ENCODE measurements at places on chromosomes 1 and 21. TPM values are rescaled to one million over a fixed set of nuclear protein-coding genes. Genes with fewer than 3 reads are reported as not detected.

DNA sequence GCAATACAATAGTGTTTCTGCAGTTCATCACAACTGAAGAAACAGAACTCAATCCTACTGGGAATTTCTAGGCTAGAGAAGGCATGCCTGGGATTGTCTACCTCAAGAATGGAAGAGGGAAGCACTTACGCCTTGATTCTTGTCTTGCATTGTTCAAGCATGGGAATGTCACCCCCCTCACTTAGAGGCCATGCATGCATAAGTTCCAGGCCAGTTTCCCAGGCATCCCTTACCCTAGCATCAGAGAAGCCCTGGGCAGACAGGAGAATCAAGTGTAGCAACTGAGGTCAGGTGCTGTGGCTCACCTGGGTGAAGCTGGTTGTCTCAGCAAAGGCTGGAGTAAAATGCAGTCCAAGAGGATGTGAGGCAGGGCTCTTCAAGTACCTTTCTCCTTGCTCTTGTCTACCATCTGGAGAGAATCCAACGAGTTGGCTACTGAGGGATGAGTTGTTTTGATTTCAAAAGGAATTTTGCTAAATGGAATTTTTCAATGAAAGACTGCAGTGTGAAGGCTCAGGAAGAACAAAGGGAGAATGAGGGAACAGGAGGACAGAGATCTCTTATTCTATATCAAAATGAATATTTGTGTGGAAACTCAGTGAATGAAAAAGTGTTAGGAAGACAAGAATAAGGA lies 174.3 kb downstream of the NEK7 start:
- H3K27ac ChIP-seq: no peak overlapping the region
- no peaks in the 10 kb centered on the region for H3K36me3 ChIP-seq
- DNase-seq: peak; percentile 13

- DNase-seq: no peak
- H3K4me1 ChIP-seq: no peaks in the 10 kb centered on the region
- H3K36me3 ChIP-seq: no peaks in the 10 kb centered on the region
- H3K27me3 ChIP-seq: no peaks in the 10 kb centered on the region
- H3K27ac ChIP-seq: no peak overlapping the region
Observed at GRCh38 chr1:89171067-89171438, 4.8 kb downstream of the GBP7 start.

DNA sequence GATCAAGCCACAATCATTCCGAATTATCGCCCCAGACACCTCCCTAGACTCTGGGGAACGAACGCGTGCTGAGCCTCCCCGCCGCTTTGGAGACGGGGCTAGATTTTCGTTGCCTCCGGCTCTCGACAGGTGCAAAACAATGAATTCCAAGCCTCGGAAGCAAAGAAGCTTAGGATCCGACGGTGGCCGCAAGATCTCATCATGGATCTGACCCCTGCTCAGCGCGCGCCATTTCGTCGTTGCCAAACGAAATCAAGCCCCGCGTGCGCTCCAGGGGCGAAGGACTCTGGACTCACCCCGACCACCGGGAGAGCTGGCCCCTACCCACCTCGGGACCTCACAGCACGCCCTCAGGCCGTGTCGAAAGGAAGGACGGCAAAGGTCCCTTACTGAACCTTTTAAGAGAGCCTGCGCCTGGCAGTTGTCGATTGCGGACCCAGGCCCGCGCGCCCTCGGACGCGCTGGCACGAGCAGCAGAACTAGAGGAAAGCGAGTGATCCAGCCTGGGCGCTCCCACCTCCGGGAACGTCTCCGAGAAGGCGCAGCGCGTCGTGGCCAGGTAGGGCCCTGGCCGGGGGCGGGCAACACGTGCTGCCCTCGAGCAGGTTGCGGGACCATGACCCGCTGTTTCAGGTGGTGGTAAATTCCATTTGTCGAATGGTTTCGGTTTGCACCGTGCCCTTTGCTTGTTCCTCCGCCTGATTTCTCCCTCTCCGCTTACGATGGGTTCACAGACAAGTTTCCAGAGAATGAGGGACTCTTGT lies 1.6 kb upstream of the RUNX3 start:
- H3K36me3 ChIP-seq: no peaks in the 10 kb centered on the region
- DNase-seq: peak; percentile 66
- peak overlapping the region; percentile 61 for H3K4me3 ChIP-seq
- peaks cover 95% of the 10 kb centered on the region for H3K27me3 ChIP-seq
- H3K27ac ChIP-seq: no peak overlapping the region
- peaks cover 60% of the 10 kb centered on the region for H3K4me1 ChIP-seq

DNA sequence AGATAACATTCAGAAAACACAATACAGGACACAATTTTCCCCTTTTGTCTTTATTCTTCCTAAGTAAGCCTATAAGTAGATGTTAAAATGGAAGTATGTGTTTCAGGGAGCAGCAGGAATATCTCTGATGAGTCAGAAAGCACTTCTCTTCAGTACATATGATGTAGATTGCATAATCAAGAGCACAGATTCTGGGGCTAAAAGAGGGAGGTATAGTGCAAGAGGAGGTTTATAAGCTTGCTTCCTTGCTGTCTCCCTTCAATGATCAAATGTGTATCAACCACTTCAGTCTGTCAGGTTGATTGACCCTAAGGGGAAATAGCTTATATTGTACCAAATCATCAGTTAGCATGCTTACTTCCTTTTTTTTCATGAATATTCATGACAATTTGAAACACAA lies 822.8 kb downstream of the BRINP3 start:
- no peaks in the 10 kb centered on the region for H3K36me3 ChIP-seq
- H3K4me3 ChIP-seq: no peak overlapping the region
- no peak overlapping the region for H3K27ac ChIP-seq
- no peaks in the 10 kb centered on the region for H3K27me3 ChIP-seq
- DNase-seq: no peak
- H3K4me1 ChIP-seq: no peaks in the 10 kb centered on the region

DNA sequence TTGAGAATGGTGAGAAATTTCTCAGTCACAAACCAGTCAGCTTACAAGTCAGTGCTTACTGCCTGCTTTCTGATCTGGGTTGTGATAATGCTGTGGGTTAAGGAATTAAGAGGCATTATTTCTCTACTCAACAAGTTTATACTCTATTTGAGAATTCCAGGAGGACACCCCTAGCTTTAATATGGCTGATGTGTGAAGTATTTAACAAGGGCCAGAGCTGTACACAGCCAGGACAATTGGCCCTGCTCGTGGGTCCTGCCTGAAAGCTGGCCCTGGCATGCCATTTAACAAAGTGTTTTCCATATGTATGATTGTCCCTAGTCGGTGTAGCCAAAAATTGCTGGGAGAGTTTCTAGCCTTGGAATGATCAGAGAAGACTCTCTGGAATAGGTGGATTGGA lies 43.2 kb downstream of the HHAT start:
- H3K4me3 ChIP-seq: no peak overlapping the region
- no peak overlapping the region for H3K27ac ChIP-seq
- H3K27me3 ChIP-seq: peaks cover 4% of the 10 kb centered on the region
- H3K4me1 ChIP-seq: peaks cover 33% of the 10 kb centered on the region

GRCh38 chr1:155947292-155947691 lies 5.9 kb downstream of the RXFP4 start:
- no peak overlapping the region for H3K27ac ChIP-seq
- H3K4me1 ChIP-seq: peaks cover 14% of the 10 kb centered on the region
- peaks cover 32% of the 10 kb centered on the region for H3K36me3 ChIP-seq
- no peaks in the 10 kb centered on the region for H3K27me3 ChIP-seq

- H3K36me3 ChIP-seq: 0 out of 2 replicates have a peak, but pooled peaks cover 4% of the 10 kb centered on the region
- no peaks in the 10 kb centered on the region for H3K27me3 ChIP-seq
Observed at GRCh38 chr1:59554752-59555151, 257.9 kb downstream of the FGGY start.

DNA sequence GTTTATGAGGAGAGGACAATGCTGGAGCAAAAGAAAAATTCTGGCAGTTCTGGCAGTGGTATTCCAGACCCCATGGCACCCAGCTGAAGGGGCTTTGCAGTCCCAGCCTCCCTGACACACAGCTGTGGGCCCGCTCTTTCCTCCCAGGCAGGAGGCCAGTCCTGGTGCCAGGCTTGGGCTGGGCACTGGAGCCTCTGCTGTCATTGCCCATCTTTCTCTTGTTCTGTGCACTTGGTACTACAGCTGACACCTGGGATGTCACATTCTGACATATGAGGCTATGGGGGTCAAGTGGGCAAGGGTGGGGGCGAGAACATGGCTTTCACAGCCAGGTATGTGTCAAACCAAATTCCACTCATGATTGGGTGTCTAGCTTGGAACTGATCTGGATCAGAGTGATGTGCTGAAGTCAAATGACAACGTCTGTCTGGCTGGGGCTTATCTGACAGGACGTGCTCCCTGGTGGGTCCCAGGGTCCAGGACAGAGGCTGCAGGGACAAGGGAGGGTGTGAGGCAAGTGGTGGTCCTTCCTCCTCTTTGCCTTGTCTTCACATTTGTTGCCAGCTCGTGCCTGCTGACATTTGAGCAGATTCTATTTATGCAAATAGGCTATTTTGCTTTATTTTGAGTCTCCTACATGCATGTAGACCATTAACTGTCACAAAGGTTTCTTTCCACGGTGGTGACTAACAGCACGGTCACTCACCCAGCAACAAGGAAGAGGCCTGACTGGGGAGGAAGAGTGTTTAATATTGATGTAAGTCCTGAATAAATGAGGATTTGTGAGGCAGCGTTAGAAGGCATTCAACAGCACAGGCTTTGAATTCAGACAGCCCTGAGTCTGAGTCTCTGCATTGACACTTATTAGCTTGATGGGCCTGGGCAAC lies 336.3 kb downstream of the PBX1 start:
- H3K4me1 ChIP-seq: no peaks in the 10 kb centered on the region
- H3K36me3 ChIP-seq: no peaks in the 10 kb centered on the region
- no peak overlapping the region for H3K27ac ChIP-seq
- H3K27me3 ChIP-seq: no peaks in the 10 kb centered on the region
- H3K4me3 ChIP-seq: no peak overlapping the region

GRCh38 chr21:36015045-36015444 lies 45.3 kb downstream of the SETD4 start:
- DNase-seq: no peak
- H3K4me3 ChIP-seq: no peak overlapping the region
- no peaks in the 10 kb centered on the region for H3K4me1 ChIP-seq

Gene SPTA1
- not detected for total RNA-seq

Data from GM23338 (cell line).